ENCODE measurements at places on chromosomes 6 and 20.

DNA sequence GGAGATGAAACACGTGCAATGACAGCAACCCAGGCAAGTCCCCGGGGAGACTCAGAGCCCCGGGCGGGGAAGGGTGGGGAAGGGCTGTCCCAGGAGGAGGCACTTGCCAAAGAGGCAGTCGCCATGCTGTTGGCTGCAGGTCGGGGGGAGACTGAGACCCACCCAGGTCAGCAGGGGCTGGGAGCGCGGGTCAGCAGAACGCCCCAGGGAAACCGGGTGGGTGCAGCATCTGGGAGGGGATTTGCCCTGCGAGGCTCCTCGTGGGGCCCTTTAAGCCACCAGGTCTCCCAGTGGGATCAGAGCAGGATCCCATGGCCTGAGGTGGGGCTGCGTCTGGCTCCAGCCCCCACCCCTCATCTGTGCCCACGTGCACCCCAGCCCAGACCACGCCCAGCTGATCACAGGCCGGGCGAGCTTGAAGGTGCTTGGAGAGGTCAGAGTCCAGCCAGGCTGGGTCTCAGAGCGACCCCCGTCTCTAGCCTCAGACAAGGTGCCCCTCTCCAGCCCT, 65.5 kb downstream of the YTHDF1 start:
- DNase-seq = no peak

GRCh38 chr6:28884423-28885131, 39.2 kb downstream of the TRIM27 start:
- no peak for DNase-seq

DNA sequence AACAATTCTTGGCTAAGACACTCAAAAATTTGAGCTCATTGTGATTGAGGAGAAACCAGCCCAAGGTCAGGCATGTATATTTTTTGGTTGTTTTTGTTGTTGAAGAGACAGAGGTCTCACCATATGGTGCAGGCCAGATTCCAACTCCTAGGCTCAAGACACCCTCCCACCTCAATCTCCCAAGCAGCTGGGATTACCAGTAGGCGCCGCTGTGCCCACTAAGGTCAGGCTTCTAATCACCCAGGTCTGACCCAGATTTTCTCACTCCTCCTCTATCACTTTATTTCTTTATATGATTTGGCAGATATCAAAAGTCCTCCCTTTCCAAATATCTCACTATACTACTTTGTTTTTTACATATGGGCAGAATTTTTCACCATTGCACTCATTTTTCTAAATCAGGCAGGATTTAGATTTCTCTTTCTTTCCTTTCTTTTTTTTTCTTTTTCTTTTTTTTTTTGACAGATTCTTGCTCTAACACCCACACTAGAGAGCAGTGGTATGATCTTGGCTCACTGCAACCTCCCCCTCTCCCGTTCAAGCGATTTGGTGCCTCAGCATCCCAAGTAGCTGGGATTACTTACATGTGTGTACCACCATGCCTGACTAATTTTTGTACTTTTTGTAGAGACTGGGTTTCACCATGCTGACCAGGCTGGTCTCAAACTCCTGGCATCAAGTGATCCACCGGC, 1.7 kb upstream of the C6orf141 start:
- DNase-seq = no peak

DNA sequence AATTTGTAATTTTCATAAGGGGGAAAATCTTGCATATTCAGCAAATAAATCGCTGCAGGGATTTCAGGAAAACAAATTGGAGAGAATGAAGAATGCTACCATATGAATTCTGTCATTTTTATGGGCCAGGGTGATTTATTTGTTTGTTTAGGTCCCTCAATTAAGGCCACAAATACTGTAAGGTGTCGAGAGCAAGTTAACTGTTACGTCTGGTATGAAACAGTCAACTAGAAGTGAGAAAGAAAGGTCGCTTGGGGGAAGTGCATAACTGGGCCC, 166.9 kb upstream of the TSHZ2 start:
- DNase-seq = no peak

DNA sequence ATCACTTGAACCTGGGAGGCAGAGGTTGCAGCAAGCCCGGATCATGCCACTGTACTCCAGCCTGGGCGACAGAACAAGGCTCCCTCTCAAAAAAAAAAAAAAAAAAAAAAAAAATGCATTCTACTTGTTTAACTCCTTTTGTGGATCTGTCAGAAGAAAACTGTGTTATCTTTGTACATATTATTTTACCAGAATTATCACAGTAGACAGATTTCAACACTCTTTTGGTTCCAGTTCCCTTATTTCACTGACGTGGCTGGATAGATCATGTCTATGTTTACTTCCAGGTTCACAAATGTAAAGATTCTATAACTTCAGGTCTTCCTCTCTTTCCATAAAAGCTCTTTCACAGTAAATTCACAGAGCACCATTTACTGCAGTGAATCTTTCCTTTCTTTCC, 18.4 kb downstream of the NUDT3 start:
- DNase-seq = no peak

GRCh38 chr6:105907301-105907700, 178.8 kb upstream of the PRDM1 start:
- DNase-seq = no peak

DNA sequence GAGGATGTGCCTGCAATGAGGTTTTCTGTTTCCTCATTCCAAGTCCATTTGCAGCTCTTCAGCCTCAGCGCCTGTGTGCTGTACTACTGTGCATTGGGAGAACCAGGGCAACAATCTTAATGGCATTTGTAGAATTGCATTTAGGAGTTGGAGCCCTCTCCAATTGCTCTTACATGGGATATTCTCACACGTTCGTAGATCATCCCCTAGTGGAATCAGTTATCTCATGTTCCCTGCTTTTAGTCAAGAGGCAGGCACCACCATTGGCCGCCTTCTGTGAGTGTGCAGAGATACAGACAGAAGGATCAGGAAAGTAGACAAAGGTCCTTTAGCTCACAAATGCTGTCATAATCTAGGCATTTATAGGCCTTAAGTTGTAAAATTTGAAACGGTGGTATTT, 84.2 kb upstream of the RGS17 start:
- peak; percentile 45 for DNase-seq

- DNase-seq = peak; percentile 56
Measured at GRCh38 chr6:132830334-132830751, 16.0 kb downstream of the RPS12 start.

Measured in fibroblast of mammary gland (primary cell).